ENCODE measurements at places on chromosomes 4 and X.

- no peak for DNase-seq
Observed at GRCh38 chr4:41506130-41506529, 31.8 kb upstream of the LIMCH1 start.

DNA sequence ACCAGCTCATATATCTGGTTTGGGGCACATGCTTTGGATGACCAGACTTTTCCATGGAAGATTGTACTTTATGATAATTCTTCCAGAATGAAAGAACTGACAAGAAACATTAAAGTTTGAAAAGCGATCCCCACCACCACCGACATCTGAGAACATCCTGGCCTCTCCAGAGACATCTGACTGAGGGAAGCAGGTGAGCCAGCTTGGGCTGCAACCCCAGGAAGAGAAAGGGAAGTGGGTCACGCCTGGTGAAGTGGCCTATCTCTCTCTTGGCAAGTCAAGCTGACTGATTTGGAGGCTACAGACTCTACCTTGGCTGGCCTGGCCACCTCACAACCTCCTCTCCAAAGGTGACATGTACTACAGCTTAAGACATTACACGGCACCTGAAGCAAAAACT lies 20.7 kb downstream of the PARM1 start:
- no peak for DNase-seq

DNA sequence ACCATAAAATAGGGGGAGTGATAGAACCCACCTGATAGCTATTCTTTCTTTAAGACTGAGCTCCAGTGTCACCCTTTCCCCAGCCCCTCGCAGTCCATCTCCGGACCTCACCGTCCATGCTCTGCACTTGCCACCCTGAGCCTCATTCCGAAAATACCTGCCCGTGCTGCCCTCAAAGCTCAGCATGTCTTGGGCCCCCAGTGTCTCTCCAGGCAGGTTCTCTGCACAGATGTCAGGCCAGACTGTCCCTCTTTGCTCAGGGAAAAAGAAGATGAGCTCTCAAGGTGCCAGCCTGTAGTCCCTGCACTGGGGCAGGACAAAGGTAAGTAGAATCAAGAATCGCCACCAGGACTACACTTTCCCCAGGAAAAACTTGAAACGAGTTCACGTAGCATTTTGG lies 9.8 kb upstream of the WFS1 start:
- no peak for DNase-seq

DNA sequence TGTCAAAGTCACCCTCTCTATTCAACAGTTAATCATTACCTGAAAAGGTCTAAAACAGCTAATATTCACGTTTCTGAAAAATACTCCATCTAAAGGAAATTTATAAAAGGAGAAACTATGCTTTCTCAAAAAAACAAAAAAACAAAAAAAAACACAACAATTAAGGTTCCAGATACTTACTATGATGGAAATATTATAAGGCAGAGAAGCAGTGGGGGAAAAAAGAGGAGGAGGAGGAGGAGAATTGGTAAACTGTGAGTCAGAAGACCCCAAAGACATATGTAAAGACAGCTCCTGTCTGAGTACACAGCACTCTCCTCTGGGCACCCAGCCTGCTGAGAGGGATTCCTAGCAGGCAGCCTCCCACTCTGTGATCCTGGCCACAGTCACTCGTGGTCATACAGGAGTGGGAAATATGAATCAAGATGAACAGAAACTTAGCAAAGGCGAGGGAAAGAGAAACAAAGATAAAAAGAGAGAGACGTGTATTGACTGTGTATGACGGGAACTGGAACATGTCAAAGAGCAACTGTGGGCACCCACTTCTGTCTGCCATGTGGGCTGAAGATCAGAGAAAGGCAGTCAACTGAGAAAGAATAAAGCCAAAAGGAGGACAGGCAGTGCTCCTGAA lies 12.5 kb downstream of the KLHL15 start:
- no peak for DNase-seq

DNA sequence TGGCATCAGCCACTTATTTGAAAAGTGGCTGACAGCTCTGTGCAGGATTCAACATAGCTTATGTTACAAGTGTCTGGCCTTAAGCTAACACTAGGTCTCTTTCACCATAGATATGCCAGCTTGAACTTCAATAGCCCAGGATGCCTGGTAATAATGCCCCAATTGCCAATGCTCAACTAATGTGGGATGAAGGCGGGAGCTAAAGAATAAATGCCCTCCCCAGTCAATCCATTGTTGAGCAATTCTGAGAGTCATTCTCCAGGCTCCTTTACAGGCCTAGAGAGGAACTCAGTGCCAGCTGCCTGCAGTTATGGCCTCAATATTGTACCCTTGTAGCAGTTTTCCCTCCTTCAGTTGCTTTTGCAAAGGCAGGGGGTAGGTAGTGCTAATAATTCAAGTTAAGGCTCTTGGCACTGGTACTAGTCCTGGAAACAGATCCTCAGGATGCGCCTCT lies 460.2 kb downstream of the GABRG1 start:
- no peak for DNase-seq

DNA sequence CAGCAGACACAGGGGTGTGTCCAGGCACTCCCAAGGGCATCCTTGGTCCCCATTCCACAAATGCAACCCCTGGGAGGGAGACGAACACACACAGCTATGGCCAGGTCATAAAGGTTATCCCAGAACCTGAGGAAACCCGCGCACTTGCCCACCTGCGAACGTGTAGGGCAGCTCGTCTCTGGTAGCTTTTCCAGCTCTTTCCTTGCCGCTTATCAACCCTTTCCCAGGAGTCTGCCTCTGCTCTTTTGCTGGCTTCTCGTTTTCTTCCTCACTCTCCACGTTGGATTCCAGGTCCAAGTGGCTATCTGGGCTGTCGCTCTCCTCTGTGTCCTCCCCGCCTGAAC lies 13.5 kb downstream of the NOP14 start:
- no peak for DNase-seq

DNA sequence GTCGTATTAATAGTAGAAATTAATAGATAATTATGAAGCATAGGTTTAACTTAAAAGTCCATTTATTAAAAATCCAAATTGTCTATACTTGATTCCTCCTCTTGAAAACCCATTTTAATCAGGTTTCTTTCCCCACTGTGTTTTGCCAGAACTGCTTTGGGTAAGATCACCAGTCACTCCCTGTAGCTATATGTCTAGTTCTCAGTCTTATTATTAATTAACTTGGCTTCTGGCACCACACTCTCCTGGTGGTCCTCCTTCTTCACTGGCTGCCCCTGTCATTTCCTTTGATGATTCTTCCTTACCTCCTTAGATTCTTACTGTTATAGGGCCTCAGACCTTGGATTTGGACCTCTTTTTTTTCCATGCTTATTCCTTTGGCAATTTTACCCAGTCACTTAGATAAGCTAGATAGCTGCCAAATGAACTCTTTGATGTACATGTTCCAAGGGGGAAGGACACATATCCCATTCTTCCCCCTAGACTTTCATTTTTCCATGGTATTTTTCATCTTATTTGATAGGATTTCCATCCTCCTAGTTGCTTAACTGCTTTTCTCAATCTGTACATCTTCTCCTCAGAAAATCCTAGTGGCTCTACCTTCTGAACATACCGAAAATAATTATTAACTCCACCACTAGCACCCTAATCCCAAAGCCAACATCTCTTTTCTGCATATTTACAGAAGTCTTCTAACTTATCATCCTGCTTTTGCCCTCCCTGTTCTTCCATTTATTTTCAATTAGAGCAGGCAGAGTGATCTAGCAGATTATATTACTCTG lies 24.5 kb downstream of the GIMD1 start:
- DNase-seq, result no peak

GRCh38 chrX:136209016-136209738 lies 42.0 kb downstream of the MAP7D3 start:
- DNase-seq, result no peak

GRCh38 chr4:5037553-5038551 lies 13.4 kb upstream of the STK32B start:
- peak; percentile 77 for DNase-seq

DNA sequence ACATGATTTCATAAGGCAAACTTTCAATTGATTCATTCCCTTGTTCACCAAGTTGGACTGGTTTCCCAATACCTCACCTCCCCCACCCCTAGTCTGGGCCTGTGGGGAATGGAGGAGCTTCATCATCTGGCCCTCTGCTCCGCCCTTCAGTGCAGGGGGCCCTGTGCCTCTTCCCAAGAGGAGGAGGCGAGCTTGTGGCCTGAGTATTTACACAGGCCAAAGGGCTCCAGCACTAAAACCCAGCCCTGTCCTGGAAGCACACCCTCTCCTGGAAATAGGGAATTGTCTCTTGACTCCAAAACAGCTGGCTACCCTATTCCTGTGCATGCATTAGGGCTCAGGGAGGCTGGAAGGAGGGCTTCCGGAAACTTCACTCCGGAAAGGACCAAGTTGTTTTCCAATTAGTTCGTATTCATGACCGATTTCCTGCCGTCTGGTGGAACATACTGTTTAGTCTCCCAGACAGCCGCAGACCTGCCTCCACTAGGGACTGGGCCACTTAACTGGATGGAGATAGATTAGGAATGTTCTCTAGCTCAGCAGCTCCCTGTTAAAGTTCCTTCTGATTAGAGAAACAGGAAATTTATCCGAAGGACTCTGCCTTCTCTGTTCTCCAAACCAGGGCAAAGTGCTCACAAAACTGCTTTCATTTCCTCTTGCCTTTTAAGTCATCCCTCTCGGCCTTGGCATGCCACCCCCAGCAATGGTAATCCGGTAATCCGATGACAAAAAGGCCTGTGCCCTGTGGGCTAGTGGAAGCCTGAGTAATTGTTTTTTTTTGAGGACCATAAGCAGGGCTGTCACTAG lies 5.8 kb downstream of the SRPX2 start:
- peak; percentile 58 for DNase-seq

- DNase-seq, result no peak
Observed at GRCh38 chrX:106201502-106202178, 33.5 kb downstream of the PWWP3B start.

- no peak for DNase-seq
Observed at GRCh38 chr4:39770969-39771724, 73.2 kb downstream of the UBE2K start.

- no peak for DNase-seq
Observed at GRCh38 chr4:112411781-112412550, 104.0 kb downstream of the NEUROG2 start.

GRCh38 chr4:69531251-69531650 lies 35.5 kb upstream of the UGT2B4 start:
- DNase-seq, result no peak

DNA sequence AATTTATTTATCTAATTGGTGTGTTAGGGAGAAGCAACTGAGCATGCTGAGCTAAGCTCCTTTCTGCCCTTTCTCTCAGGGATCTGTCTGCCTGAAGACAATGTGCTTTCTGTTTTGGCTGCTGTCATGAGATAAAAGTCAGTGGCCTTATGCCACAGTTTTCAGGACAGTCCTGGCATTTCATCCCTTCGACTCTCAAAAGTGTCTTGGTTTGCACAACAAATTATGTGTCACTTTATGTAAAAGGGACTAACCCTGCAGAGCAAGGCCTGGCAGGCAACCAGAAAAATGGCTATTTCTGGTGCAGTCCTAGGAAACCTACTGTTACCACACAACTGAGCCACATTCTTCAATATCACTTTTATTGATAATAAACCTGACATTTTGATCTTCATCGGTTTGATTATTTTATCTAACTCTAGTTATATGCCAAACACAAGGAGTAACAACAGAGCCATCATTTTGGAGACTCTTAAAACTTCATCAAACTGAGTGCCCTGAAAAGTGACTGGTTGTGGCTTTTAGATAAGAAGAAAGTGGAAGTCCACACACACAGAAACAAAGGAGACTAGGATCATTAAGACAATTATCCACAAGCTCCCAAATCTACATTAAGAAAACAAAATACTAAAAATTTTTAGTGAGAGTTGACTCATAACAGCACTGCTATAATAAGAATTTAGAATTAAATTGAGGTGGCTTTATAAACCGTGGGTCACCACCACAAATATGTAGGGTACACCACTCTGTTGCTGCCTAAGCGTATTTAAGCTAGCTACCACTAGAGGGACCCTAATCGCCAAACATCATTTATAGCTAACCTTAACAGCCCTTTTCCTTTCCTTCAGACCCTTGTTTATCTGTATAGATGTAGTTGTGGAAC lies 95.9 kb upstream of the PTPN13 start:
- peak; percentile 84 for DNase-seq

DNA sequence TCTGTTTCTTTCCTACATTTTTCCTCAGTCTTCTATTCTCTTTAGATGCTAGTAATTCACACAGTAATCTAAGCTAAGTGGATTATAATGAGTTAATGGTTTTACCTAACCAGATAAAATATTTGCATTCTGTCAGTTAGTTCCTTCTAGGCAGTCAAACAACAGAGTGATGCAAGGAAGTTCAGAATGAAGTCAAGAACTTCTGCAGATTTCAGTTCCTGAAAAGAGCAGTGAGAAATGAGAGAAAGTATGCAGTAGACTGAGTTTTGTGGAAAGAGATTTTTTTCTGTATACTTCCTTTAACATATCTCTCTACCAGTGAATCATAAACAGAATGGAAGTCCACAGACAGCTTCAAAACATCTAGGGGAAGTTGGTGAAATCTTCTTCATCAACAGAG lies 774.0 kb upstream of the POU3F4 start:
- no peak for DNase-seq

DNA sequence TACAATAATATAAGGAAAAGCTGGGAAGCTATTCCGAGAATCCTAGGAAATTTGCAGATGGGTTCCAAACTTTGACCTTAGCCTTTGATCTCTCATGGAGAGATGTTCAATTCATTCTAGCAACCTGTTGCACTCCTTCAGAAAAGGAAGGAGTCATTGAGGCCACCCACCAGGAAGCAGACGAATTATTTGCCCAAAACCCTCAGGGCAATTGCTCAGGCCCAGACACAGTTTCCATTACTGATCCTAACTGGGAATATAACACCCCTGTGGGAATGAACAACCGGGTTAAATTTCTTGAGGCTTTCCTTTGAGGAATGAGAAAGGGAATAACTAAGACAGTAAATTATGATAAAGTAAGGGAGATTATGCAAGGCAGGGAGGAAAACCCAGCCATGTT lies 13.5 kb upstream of the ZNF280C start:
- no peak for DNase-seq

DNA sequence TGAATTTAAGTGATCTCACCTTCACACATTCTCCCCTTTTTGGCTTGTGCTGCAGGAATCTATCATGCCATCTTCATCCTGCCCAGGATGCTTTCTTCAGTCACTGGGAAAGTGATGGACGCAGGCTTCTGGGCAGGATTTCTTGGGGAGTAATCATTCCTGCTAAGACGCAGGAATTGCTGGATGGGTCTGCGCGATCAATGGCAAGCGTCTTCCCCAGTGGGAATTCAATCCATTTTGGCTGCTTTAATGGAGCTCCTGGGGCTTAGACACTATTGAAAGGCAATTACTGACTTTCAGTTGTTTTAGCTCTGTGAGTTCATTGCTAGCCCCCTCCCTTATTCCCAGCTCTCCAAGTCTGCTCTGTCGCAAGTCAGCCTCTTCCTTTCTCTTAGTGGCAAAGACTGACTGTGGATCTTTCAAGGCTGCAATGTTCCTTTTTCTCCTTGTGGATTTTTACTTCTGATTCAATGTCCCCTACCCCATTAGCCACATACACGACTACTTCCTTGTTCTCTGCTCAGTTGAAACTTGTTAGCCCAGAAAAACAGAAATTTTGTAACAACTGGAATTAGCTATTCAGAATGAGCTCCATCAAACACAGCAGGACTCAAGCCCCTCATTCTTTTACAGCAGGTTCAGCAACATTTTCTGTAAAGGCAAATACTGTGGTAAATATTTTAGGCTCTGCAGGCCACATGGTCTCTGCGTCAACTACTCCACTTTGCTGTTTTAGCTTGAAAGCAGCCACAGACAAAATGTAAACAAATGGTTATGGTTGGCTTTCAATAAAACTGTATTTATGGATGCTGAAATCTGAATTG lies 154.9 kb downstream of the ASB9 start:
- no peak for DNase-seq
